HT1080 (cell line): ENCODE measurements at places on chromosomes 5 and 9. TPM values are rescaled to one million over a fixed set of nuclear protein-coding genes. Genes with fewer than 3 reads are reported as not detected.

Gene NAIP
- total RNA-seq, result 0.17 and 0.71 TPM in 2 replicates

Gene SNCAIP
- 3.6 and 6.5 TPM in 2 replicates for total RNA-seq

Gene MELK
- total RNA-seq, result 62.7 and 74.6 TPM in 2 replicates

Gene ECSCR
- total RNA-seq, result 53.3 and 67.7 TPM in 2 replicates

Gene PCDHGA10
- 0.80 and 0.90 TPM in 2 replicates for total RNA-seq

Gene CCDC183
- total RNA-seq, result not detected in 2 replicates

Gene RIC1
- total RNA-seq, result 13.2 and 14.4 TPM in 2 replicates

Gene IFNA21
- not detected in 2 replicates for total RNA-seq

Gene FOXD4L6
- total RNA-seq, result 0.13 TPM in 1 of 2 replicates, not detected in the other

Gene GRM6
- not detected in 2 replicates for total RNA-seq

Gene SLC36A2
- total RNA-seq, result not detected in 2 replicates

Gene CTNND2
- total RNA-seq, result 0.18 TPM in 1 of 2 replicates, not detected in the other

Gene TLX3
- not detected in 2 replicates for total RNA-seq

Gene CDC25C
- 14.0 and 15.5 TPM in 2 replicates for total RNA-seq

Gene PRRT1B
- not detected in 2 replicates for total RNA-seq

Gene CCDC107
- total RNA-seq, result 9.2 and 9.3 TPM in 2 replicates

Gene CDC20B
- not detected in 2 replicates for total RNA-seq

Gene SPACA9
- total RNA-seq, result 2.6 and 5.5 TPM in 2 replicates

Gene DMRT3
- not detected in 2 replicates for total RNA-seq

Gene P4HA2
- 17.6 and 19.6 TPM in 2 replicates for total RNA-seq

Gene GFPT2
- total RNA-seq, result 105 and 112 TPM in 2 replicates

Gene CFAP77
- total RNA-seq, result not detected in 2 replicates

Gene FSD1L
- 1.8 and 2.7 TPM in 2 replicates for total RNA-seq

Gene TMEM252
- total RNA-seq, result not detected in 2 replicates

Gene PCDHA8
- total RNA-seq, result not detected in 2 replicates

Gene SOHLH1
- 0.23 TPM in 1 of 2 replicates, not detected in the other for total RNA-seq

Gene PDE8B
- 0.82 and 1.1 TPM in 2 replicates for total RNA-seq

Gene MEGF10
- 1.1 and 2.7 TPM in 2 replicates for total RNA-seq

Gene ZNF454
- total RNA-seq, result not detected in 2 replicates

Gene ZBED3
- total RNA-seq, result 0.60 and 0.76 TPM in 2 replicates

Gene PTGDS
- total RNA-seq, result not detected in 2 replicates

Gene MRPL22
- 34.0 and 39.7 TPM in 2 replicates for total RNA-seq

Gene CKS2
- 370 and 380 TPM in 2 replicates for total RNA-seq

Gene PCDHGB3
- total RNA-seq, result 0.80 and 1.5 TPM in 2 replicates

Gene KCNN2
- 0.13 TPM in 1 of 2 replicates, not detected in the other for total RNA-seq

Gene CCDC152
- 0.03 TPM in 1 of 2 replicates, not detected in the other for total RNA-seq

Gene ADGRD2
- total RNA-seq, result not detected in 2 replicates

Gene CDC14B
- 5.2 and 8.2 TPM in 2 replicates for total RNA-seq

Gene GLDC
- 5.3 and 5.5 TPM in 2 replicates for total RNA-seq

Gene ETF1
- total RNA-seq, result 188 and 191 TPM in 2 replicates

Gene TBC1D13
- total RNA-seq, result 19.2 and 23.9 TPM in 2 replicates
